Psoas muscle (tissue), 8 donors: ENCODE measurements at places on chromosomes 4 and X.

DNA sequence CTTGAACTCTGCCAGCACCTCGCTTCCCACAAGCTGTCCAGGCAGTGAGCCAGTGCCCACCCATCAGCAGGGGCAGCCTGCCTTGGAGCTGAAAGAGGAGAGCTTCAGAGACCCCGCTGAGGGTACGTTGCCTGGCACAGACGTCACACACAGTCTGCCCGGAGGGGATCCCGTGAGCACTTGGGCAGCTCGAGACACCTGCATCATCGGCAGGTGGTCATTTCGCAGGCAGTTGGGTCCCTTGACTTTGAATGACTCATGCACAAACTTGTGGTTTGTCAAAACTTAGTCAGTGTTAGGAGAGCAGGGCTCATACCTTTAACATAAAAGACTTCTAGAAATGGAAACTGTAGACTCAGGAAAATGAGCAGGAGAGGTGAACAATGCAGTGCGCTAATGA lies 9.9 kb downstream of the TACC3 start:
- DNase-seq = no peak

GRCh38 chr4:66575008-66575696 lies 904.9 kb upstream of the EPHA5 start:
- DNase-seq = no peak

DNA sequence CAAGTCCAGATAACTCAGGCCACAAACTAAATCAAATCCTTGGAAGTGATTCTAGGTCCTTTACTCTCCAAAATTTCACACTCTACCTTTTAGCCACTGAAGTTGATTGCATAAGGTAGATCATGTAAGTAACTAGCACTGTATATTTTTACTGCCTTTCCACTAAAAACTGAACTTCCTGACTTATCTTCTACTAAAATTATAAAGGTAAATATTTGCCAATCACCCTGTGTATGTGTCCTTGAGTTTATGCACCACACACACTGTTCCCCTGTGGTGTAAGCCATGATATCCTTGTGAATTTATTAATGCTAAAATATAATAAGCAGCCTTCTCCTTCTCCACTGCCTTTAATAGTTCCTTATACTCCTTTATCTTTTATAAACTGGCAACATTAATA lies 25.6 kb downstream of the RPS6KA6 start:
- no peak for DNase-seq

- no peak for DNase-seq
Observed at GRCh38 chr4:102042871-102043802, 252.6 kb downstream of the BANK1 start.

DNA sequence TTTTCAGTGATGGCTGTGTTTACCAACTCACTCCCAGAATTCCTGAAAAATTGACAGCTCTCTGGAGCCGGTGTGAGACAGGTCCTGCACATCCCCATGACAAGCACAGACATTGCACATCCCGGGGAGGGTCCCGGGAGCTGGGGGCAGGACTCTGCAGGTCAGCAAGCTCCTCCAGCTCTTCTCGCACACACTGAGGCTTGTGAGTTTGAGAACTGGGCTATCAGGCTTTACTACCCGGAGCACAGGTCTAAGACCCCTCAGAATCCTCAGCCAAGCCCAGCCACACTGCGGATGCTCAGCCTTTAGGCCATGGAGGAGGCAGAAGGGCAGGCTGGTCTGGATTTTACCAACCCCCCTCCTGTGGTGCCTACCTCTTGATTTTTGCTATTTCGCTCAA lies 5.6 kb upstream of the CLDN24 start:
- DNase-seq = no peak

DNA sequence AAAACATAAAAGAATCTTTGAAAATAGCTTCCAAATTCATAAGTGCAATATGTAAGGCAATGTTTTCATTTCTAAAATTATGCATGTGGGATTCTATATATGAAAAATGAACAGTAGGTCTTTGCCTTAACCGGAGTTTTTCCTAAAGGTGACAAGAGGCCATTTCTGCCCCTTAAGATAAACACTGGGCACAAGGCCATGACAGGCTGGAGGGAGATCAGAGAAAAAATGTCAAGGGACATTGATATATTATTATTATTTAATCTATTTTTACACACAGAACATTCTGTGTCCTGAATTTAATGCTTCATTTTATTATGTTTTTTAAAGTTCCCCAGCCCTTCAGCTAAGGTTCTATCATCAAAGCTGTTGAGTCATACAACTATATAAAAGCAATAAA lies 118.8 kb downstream of the CHM start:
- no peak for DNase-seq
